ENCODE measurements at places on chromosomes 13 and 19.

DNA sequence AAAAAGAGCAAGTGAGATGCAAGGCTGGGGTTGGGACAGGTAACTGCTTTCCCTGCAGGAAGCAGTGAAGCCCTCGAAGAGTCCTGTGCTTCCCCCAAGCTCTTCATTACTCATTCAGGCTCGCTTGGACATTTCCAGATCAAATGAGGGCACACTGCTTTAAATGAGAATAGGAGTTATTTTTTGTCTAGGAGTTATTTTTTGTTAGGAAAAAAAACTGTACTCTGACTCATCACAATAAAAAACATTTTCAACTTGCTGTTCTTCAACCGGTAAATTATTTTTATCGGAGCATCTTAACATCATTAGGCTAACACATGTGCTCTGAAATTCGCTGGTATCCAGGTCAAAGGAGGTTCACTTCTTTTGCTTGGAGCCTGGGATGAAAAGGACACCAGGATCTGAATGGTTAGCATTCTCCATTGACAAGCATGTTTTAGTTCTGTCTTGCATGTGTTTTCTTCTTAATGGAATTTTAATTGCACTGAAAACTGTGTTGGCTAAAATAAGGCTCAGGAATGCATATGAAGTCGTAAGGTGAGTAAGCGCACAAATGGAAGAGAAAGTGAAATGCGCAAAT is 80.7 kb upstream of the STK24 start:
- no peak for DNase-seq

DNA sequence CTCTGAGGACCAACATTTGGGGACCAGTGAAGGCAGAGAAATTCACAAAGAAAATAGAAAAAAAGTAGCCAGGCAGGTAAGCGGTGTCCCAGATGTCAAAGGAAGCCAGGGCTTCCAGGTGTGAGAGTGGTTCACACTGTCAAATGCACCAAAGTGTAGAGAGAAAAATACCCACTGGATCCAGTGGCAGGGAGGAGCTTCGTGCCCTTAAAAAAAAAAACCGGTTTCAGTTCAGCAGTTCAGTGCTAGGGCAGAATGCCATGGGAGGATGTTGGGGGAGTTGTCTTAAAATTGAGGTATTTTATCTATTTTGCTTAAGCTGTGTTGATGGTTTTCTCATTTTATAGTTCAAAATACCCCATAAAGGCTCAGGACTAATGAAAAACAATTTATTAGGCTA is 47.8 kb upstream of the C1QTNF9 start:
- DNase-seq = no peak

- no peak for DNase-seq
Measured at GRCh38 chr19:823565-824121, 1.9 kb upstream of the PLPPR3 start.

DNA sequence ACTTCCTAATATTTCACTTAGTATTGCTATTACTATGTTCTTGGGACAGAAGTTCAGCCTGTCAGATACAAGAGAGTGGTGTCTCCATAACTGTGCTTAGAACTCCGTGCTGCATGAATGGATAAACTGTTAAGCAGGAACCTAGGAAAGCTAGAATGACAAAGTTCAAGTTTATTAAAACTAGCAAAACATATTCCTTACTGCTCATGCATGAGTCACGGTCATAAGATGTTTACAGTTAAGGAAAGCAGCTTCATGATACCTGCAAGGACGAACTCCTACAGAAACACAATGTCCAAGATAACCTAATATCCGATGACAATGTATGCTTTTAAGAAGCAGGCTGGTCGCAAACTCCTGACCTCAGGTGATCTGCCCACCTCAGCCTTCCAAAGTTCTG is 6.0 kb upstream of the ZNF765 start:
- DNase-seq = no peak

DNA sequence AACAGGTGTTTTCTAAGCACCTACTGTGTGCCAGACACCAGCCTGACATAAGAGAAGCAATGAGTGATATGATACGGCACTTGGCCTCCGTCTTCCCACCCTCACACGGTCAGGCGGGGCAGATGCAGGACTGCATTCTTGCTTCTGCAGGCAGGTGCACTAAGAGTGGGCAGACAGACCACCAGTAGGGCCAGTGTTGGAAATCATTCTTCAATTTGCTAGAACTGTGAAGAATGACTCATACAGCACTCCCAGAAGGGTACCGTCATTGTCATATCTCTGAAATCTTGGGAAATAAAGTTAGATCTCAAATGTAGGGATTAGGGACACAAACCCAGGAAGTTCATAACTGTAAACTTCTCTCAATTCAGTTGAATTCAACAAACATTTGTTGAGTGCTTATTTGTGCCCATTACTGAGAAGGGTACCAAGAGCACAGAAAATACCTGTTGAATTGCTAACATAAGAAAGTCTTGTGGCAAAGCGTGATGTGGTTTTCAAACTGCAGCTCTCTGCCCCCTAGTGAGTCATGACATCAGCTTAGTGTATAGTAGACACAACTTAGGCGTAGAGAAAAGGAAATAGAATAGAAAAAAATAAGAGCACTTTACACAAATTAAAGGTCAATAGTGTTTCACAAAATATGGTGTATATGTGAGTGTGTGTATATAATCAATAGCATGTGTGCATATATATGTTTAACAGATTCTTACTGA is 76.1 kb downstream of the TEX26 start:
- no peak for DNase-seq

GRCh38 chr19:20423381-20424197 is 142.0 kb downstream of the ZNF737 start:
- no peak for DNase-seq

DNA sequence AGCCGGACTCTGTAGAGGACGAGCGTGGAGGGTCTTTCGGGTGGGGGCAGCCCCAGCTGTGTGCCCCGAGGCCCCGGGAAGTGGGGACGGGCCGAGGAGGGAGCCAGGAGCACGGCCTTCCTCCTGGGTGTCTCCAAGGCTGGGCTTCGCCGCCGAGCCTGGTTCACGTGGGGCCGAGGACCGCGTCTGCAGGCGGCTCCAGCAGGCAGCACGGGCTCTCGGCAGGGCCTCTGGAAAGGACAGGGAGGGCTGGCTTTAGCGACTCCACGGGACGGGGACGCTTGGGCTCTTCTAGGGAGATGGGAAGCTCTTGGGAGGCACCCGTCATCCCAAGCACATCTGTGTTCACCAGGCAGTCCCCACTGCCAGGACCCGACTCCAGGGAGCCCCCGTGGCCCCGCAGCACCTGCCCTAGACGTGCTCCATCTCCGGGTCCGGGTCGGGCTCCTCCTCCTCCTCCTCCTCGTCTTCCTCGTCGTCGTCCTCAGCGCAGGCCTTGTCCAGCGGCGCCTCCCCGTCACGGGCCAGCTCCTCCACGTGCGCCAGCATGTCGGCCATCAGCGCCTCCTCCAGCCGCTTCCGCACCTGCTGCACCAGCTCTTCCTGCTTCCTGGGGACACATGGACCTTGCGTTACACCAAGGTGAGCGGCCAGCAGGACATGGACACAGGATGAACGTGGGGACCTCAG is 9.9 kb upstream of the MEX3D start:
- DNase-seq = peak; percentile 23

DNA sequence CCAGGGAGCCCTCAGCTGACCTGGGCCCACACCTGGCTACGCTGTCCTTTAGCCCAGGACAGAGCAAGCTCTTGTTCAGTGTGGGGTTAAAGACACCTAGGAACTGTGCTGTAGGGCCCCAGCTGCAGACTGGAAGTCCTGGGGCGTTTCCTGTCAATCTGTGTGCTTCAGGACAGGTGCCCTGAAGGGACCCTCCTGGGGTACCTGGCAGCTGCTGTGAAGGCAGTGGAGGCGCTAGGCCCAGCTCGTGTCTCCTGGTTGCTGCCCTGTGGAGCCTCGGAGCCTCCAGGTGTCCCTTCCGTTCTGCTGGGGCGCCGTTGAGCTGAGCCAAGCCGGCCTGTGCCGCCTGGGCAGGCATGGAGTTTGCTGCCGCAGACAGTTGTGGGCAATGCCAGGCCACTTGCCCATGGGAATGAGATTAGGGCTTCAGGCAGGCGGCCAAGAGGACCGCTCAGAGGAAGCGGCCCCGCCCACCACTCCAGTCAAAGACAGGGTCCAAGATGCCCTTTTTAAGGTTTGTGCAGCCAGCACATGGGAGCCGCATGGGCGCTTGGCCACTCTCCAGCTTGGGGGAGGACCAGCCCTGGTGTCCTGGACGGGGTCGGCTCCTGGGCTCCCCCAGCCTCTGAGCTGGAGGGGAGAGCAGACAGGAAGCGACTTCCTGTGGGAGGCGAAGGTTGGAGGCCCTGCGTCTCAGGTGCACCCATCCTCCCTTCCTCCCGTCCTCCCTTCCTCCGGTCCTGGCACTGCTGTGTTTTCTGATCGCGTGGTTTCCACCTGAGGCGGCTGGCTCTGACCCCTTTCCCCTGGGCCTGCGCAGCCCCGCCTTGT is 4.0 kb downstream of the PTBP1 start:
- peak; percentile 55 for DNase-seq

DNA sequence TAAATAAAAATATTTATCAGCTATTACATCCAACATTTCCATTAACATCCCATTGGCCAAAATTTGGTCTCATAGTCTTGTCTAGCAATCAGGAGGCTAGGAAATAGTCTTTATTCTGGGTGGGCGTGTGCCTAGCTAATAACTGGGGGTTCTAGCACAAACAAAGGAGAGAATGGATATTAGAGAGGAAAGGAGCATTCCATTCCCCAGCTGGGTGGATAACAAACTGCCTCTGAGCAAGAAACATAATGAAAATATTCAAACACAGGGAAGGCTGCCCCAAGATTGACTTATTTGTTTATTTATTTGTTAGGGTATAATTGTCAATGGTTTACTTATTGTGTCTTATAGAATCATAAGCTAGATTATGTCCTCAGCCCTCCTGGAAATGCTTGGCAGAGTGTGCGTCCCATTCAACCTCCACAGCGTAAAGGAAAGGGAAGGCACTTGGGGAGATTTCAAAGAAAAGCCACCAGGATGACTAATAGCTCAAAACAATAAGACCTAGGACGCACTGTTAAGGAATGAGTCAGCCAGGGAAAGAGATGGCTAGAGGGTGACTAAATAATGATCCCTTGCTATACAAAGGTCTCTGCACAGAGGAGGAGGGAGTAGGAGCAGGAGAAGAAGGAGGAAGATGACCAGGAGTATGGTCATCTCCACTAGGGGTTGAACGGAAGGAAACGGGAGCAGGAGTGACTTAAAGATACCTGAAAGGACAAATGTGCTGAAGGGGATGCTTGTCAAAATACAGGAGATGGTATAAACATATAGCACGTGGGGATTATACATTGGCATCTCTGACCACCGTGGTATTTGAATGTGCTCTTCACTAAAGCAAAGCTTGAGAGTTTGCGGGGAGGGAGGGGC is 23.5 kb upstream of the USP12 start:
- no peak for DNase-seq

DNA sequence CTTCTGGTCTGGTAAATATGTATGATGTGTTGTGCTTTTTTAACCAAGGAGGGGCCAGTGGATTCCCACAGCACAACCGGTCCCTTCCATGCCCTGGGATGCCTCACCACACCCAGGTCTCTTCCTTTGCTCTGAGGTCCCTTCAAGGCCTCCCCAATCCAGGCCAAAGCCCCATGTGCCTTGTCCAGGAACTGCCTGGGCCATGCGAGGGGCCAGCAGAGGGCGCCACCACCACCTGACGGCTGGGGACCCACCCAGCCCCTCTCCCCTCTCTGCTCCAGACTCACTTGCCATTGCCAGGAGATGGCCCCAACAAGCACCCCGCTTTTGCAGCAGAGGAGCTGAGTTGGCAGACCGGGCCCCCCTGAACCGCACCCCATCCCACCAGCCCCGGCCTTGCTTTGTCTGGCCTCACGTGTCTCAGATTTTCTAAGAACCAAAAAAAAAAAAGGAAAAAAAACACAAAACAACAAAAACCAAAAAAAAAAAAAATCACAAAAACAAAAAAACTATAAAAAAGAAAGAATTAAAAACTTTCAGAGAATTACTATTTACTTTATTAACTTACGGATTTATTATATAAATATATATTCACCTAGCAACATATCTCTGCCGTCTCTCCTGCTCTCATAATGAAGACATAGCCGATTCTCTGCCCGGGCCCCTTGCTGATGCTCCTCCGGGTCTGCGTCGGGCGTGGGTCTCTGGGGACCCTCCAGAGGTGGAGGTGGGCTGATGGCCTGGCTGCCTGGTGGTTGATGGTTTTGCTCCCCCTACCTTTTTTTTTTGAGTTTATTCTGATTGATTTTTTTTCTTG is 14.4 kb downstream of the CAPN12 start:
- DNase-seq = peak; percentile 83

DNA sequence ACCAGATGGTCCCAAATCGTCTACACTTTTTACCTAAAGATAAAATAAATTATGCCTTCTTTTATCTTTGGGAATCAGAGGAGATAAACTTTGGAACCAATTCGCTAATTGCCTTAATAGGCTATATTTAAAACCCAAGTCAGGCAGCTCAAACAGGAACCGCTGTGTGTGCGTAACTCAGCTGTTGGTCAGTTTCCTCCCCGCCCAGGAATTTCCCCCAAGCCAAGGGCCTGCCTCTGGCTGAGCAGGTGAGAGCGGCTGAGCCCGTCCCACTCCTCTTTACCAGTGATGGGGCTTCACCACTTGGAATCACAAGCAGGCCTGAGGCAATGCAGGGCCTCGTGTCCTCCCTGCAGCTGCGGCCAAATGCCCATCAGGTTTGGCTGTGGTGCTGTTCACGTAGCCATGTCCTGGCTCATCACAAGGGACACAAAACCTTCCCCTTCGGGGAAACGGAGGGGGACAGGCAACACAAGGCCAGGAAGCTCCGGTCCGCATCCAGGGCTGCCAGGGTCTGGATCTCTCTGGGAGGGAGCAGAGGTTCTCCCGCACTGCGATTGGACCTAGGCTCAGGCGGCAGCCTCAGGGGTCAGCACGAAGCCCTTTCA is 503 bp upstream of the SLC7A9 start:
- DNase-seq = no peak

GRCh38 chr19:7494416-7495098 is 5.7 kb upstream of the PEX11G start:
- no peak for DNase-seq

GRCh38 chr13:99265162-99265800 is 7.1 kb upstream of the GPR18 start:
- no peak for DNase-seq

DNA sequence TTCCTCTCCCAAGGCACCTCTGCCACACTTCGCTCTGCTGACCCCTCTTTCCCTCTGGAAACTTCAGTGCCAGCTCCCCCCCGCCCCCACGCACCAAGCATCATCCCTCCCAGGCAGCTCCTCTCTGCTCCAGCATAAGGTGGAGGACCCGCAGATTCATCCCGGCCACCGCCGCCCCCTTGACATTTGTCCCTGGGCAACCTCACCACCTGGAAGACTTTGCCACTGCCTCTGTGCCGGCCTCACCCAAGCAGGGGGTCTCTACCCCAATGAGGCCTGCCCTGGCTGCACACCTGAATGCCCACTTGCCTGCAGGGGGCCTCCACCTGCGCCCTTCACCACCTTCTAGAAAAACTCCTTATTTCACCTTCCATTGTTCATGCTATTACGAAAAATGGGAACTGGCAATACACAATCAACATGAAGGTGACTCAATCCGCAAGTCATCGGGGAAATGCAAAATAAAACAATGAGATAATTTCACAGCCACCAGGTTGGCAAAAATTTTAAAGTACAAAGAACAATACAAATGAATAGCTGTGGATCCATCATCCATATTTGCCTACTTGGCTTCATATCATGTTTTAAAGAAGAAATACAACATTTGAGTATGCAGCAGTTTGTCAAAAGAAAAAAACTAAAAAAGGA is 21.9 kb downstream of the CCNE1 start:
- no peak for DNase-seq

Measured in D341Med (cell line).